ENCODE measurements at places on chromosomes 1 and 21.

- peaks cover 55% of the 10 kb centered on the region for H3K4me1 ChIP-seq
- H3K36me3 ChIP-seq: peaks cover 22% of the 10 kb centered on the region
- peak overlapping the region; percentile 73 for H3K27ac ChIP-seq
- peak; percentile 38 for DNase-seq
- H3K4me3 ChIP-seq: peak overlapping the region; percentile 84
- no peaks in the 10 kb centered on the region for H3K27me3 ChIP-seq
Observed at GRCh38 chr1:151047925-151048644, 534 bp downstream of the C1orf56 start.

DNA sequence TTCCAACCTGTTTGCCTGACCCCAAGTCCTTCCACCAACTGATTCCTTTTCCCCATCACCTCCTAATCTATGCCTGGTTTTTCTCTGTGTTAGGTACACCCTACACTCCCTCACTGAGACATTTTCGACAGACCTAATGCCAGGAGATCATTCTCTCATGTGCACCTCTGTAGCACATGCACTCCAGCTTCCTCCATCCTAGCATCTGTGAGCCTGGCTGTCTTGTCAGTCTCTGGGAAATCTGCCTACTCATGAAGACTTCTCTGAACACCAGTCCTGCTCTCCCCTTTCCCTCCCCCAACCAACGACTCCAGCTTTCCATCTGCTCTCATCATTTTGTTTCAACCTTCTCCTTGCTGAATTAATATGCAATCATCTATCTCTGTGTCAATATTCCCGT, 987 bp downstream of the MED8 start:
- H3K4me1 ChIP-seq: peaks cover 27% of the 10 kb centered on the region
- H3K27ac ChIP-seq: no peak overlapping the region
- DNase-seq: no peak
- no peaks in the 10 kb centered on the region for H3K27me3 ChIP-seq

DNA sequence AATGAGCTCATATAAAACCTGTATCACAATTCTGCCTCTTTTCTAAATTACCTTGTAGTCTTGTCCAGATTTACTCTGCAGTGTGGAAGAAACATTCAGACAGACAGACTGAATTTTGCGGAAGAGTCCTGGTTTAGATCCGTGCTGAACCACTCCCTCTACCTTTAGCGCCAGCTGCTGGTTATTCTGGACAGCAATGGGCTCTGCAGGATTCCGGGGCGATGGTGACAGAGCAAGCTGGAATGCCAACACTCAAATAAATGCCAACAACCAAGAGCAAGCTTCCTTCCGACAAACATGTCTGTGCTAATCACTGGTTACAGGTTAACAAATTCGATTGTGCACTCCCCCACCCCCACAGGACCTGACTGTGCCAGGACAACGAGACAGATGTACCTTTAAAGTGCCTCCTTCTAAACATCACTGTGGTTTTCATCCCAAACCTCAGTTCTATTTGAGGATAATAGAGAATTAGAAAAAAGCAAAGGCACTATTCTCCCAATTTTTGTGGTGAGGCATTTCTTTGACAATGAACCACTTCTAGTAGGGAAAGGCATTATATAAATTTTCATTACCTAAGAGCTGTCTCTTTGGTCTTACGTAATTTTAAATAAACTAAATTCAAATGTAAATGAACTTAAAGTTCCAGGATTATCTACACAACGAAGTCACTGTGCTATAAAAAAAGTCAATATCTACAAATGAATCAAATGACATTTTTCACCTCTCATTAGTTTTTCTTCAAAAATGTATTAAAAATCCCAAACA, 90.4 kb downstream of the INTS7 start:
- no peak for DNase-seq
- H3K4me3 ChIP-seq: no peak overlapping the region
- H3K36me3 ChIP-seq: peaks cover 3% of the 10 kb centered on the region
- no peaks in the 10 kb centered on the region for H3K27me3 ChIP-seq
- H3K27ac ChIP-seq: no peak overlapping the region

DNA sequence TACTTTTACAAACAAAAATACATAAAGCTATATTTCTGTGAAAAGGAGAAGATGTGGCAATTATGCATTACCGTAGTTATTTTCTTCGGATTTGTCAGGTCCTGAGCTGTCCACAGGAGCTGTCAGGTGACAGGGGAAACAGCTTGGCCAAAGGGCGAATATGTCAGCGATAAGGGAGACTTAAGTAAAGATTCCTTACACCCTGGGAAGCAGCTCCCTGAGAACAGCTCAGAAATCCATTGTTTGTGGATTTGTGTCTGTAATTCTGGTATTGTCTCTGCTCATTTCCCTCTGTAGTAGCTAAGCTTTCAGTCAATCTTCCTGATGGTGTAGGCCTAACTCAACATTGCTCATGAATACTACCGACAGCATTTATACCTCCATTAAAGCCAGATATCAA, 7.1 kb upstream of the CD34 start:
- no peak overlapping the region for H3K27ac ChIP-seq
- DNase-seq: no peak
- H3K4me3 ChIP-seq: no peak overlapping the region
- H3K36me3 ChIP-seq: no peaks in the 10 kb centered on the region
- H3K27me3 ChIP-seq: peaks cover 6% of the 10 kb centered on the region

- H3K4me3 ChIP-seq: no peak overlapping the region
- no peak for DNase-seq
- no peaks in the 10 kb centered on the region for H3K36me3 ChIP-seq
- no peaks in the 10 kb centered on the region for H3K27me3 ChIP-seq
- no peaks in the 10 kb centered on the region for H3K4me1 ChIP-seq
- H3K27ac ChIP-seq: no peak overlapping the region
Observed at GRCh38 chr1:62462370-62462769, 25.5 kb downstream of the USP1 start.

DNA sequence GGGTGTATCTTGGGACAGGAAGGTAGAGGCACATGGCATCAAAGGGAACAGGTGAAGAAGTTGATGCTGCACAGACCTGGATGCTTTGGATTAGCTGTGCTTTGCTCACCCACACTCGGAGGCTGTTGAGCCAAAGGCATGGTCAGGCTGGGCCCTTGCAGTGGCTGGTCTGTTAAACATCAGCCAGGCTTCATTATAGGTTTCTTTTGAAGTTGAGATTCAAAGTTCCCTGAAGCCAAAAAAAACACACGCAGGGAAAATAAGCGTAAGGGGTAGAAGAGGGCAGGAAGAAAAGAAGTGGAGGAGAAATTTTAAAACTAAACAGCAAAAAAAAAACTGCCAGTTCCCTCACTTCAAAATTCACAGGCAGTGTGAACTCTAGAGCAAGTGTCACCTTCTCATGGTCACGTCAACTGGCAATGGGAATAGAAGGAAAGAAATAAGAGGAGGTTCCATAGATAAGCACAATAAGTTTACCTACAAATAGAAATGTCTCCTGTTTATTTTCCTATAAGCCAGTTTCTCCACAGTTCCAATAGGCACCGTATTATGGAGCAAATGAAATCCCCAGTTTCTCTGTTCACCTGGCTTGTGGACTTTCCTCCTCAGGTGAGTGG, 139.5 kb downstream of the PAPPA2 start:
- no peak for DNase-seq
- no peaks in the 10 kb centered on the region for H3K4me1 ChIP-seq
- H3K27me3 ChIP-seq: no peaks in the 10 kb centered on the region
- no peaks in the 10 kb centered on the region for H3K36me3 ChIP-seq

GRCh38 chr1:90534116-90534515, 183.0 kb downstream of the BARHL2 start:
- H3K36me3 ChIP-seq: no peaks in the 10 kb centered on the region
- no peak overlapping the region for H3K4me3 ChIP-seq
- no peak overlapping the region for H3K27ac ChIP-seq
- DNase-seq: no peak

- no peaks in the 10 kb centered on the region for H3K27me3 ChIP-seq
- H3K27ac ChIP-seq: no peak overlapping the region
- no peak for DNase-seq
- H3K4me3 ChIP-seq: no peak overlapping the region
- peaks cover 43% of the 10 kb centered on the region for H3K36me3 ChIP-seq
Observed at GRCh38 chr21:25586791-25587190, 20.5 kb downstream of the MRPL39 start.

DNA sequence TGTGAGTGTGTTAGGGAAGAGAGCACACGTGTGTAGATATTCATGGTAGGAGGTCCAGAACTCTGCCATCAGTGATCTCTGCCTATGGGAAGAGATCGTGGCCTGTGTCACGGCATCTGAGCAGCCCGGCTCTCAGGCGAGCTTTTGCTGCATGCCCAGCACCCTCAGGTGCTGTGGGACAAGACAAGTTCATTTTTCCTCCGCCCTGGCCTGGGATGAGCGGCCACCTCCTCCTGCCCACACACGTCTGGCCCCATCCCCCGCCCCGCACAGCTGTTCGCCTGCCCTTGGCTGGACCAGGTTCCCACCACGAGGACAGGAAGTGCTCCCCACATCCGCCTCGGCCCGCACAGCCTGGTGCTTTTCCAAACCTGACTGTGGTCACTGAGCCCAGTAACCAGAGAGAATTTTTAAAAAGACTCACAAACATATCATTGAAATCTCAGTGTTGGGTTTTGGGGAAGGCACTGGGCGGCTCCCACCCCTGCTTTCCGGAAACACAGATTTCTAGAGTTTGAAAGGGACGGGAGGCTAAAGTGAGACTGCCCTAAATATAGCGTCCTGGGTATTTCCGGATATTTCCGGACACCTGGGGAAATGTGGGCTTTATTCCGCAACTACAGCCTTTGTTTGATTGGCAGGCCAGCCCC, 18.0 kb downstream of the BMP8A start:
- H3K4me1 ChIP-seq: peaks cover 13% of the 10 kb centered on the region
- H3K27me3 ChIP-seq: no peaks in the 10 kb centered on the region
- no peak overlapping the region for H3K27ac ChIP-seq
- no peaks in the 10 kb centered on the region for H3K36me3 ChIP-seq
- no peak for DNase-seq

Measured in CD4-positive, alpha-beta T cell (primary cell).